ENCODE measurements at places on chromosomes 2 and 18.

DNA sequence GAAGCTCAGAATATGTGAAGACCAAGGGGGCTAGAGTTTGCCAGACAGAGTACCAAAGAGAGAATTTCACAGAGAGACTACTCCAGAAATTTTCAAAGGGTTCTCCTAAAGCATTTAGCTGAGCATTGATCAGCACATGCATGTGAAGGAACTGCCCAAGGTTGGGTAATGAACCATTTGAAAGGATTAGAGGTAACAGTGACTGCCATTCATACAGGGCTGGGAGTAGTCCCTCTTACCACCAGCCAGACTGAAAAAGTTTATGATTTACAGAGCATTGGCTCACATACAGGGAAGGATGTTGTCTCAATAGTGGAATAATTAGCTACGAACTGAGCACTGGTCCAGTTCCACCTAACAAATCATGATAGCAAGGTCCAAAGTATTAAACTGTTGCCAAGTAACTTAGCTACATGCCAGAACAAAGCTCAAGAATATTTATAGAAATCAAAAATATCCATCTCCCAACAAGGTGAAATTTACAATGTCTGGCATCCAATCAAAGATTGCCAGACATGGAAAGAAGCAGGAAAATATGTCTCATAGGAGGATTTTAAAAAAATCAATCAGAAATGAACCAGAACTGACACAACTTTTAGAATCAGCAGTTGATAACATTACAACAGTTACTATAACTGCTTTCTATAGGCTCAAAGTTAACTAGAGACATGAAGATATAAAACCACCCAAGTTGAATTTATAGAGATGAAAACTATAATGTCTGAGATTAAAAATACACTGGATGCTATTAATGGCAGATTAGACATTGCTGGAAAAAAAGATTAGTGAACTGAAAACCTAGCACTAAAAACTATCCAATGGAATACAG is 25.7 kb upstream of the RNF103 start:
- DNase-seq = no peak

DNA sequence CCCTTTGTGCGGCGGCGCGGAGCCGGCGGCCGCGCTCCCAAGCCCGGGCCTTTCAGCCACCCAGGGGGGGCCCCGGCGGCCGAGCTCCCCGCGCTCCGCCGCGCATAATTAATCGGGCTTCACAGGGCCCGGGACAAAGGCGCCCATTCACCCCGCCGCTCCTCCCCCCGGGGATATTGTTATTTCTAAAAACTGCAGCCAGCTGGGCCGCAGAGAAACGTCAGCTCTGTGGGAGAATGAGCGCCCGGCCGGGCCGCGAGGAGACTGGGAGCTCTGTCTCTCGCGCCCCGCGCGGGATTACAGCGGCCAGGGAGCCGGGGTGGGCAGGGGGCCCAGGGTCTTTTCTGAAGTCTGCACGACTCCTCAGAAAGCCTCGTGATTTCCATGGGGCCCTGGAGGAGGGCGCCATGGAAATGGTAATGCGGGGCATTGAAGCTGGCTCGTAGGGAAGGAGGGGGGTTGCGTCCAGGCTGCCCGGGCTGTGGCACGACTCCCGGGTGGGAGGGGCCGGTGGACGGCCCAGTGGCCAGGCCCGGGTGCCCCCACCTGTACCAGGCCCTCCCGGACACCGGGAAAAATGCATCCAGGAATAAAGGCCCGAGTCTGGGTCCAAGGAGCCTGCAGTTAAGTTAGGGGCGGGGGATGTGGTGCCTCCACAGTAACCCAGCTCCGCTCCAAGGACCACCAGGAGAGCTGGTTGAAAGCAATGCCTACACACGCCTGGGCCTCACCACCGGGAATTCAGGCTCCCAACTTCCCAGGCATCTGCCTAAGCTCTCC is 125.3 kb downstream of the ZFP36L2 start:
- DNase-seq = no peak

DNA sequence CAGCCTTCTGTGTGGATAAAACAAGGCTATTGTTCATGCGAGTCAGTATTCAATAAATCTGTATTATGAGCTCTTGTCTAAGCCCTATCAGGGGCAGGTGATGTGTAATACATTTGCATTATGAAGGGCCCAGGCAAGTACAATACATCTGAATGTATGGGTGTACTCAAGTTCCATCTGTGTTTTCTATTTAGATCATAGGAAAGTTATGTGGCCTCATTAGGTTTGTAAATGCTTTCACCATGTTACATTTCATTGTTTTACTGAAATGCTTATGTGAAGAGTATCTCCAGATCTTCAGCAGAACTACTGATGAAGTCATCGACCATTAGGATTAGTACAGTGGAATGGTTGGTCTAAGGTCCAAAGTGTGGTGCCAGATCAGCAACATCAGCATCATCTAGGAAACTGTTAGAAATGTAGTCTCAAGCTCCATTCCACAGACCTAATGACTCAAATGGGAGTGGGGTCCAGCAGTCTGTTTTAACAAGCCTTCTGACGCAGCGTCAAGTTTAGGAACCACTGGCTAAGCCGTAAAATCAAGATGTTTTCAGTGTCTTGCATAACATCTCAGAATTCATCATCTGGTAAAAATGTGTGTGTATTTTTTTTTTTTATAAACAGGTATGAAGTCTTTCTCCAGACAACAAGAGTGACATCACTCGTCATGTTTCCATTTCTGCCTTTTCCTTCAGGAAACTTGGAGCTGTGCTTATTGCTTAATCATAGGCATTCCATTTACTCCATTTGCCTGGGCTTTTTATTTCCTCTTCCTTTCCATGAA is 80.5 kb downstream of the LYPD6 start:
- peak; percentile 46 for DNase-seq

DNA sequence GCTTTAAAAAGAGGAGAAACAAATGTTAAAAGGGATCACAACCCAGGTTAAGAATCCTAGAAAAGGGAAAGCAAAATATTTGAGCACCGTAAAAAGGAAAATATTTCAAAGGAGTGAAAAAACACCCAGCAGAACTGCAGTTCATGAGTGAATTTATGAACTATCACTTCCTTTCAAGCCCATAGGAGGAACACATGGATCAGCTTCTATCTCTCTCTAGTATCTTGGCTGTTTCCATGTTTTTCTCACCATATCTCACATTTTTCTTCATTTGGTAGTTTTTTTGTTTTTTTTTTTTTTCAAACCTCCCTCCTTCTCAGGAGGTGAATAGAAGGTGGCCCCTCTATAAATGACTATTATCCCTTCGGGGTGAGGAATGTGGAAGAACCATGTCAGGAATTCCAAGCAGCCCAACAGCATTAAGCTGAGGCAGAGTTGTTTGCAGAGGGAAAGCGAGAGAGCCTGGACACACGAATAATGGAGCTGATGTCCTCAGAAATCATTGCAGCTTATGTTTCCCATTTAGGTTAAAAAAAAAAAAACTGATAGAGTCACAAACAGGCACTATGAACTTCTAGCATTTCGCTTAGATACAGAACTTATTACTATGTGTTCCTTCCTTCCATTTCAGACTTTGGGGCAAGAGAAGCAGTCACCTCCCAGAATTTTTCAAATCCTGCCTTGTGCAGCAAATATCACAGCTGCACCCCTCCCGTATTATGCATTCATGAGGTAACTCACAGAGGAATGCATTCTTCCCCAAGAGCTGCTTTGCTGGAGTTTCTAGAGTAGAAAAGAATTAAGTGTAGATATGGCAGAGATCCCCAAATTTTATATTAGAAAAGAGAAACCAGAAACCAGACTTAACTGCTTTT is 315.6 kb downstream of the IRS1 start:
- no peak for DNase-seq

DNA sequence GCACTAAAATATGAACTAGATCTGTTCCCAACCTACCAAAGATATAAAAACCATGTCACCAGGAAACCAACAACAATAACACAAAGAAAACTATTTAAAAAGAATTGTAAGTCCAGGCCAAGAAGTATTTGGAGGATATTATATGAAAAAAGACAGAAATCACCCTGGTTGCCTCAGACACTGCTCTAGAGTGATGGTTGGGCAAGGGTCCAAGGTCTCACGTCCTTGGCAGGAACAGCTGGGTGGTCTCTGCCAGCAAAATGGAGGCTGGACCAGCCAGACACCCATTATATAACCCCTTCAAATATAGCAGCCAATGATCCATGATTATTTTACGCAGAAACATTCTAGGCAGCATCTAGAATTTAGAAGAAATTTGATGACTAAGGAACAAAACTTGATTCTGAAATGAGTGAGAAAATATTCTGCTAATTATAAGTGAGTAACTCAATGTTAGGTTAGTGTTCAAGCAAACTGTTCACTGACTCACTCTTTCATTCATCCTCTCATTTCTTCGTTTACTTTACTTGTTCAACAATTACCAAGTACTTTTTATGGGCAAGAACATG is 35.4 kb downstream of the MRPL35 start:
- DNase-seq = no peak

- no peak for DNase-seq
Observed at GRCh38 chr2:220334871-220335590, 707.6 kb downstream of the SLC4A3 start.

- DNase-seq = no peak
Observed at GRCh38 chr2:235824331-235824730, 330.5 kb downstream of the AGAP1 start.

- DNase-seq = no peak
Observed at GRCh38 chr2:118320658-118321057, 232.4 kb downstream of the INSIG2 start.

- no peak for DNase-seq
Observed at GRCh38 chr18:23894661-23895175, 119.8 kb upstream of the TTC39C start.

GRCh38 chr2:44839771-44840502 is 101.6 kb upstream of the SIX3 start:
- no peak for DNase-seq

- DNase-seq = no peak
Observed at GRCh38 chr18:71986351-71987050, 557.6 kb downstream of the CBLN2 start.

GRCh38 chr2:129733041-129733440 is 246.4 kb upstream of the RAB6C start:
- no peak for DNase-seq

- peak; percentile 58 for DNase-seq
Observed at GRCh38 chr18:50507120-50507590, 52.7 kb upstream of the MAPK4 start.

- DNase-seq = no peak
Observed at GRCh38 chr2:205435970-205436369, 246.3 kb upstream of the NRP2 start.

GRCh38 chr2:178177066-178177679 is 17.1 kb upstream of the OSBPL6 start:
- no peak for DNase-seq

DNA sequence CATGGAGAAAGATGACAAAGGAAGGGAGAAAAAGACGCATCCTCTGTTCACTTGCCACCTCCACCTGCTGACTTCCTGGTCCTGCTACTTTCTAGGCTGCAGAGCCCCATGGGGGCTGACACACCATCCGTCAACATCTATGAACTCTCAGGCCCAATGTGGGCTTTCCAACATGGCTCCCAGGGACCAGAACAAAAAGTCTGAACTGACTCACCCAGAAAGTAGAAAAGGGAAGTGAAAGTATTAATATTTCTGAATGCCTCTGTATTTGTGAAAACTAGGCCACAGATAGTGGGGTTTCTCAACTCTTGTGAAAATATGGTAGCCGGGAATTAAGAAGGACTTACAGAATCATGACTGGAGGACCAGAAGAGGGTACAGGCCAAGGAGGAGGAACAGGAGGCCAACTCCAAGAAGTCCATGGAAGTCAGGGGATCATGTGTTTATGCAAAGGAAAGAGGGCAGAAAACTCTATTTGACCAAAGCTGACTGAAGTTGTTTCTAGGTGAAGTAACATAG is 123.1 kb upstream of the CAB39 start:
- no peak for DNase-seq

Data from NCI-H1417 (cell line).